ENCODE measurements at places on chromosomes 4 and X.

- no peak for DNase-seq
Measured at GRCh38 chrX:65451663-65452062, 82.9 kb downstream of the LAS1L start.

GRCh38 chrX:82412858-82413257 is 1095.2 kb upstream of the POU3F4 start:
- DNase-seq, result no peak

GRCh38 chr4:164977243-164978164 is at the start of gene TRIM61:
TRIM61 (minus strand) TSS chr4:164977657; CDS start chr4:164970002, 7,655 bp downstream.
- DNase-seq, result no peak

- no peak for DNase-seq
Measured at GRCh38 chrX:44105228-44105913, 132.2 kb upstream of the NDP start.

DNA sequence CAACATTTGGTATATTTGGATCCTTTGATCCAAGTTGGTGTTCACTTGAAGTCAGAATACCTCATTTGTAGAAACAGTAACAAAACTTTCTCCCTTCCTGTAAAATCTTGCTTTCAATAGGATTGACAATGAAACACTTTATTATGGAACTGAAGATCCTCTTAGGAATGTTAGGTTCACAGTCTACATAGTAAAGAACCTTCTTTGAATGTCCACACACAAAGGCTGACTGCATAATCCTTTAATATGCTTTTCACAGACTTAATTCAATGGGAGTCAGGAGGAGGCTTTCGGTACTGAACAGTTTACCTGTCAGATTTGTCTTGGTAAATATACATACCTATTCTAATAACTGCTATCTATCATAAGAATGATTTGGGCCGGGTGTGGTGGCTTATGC is 188.5 kb downstream of the SPRY1 start:
- no peak for DNase-seq

- DNase-seq, result no peak
Measured at GRCh38 chr4:55722132-55722531, 86.0 kb upstream of the NMU start.

GRCh38 chr4:160510928-160511327 is 1408.0 kb downstream of the RAPGEF2 start:
- DNase-seq, result no peak

DNA sequence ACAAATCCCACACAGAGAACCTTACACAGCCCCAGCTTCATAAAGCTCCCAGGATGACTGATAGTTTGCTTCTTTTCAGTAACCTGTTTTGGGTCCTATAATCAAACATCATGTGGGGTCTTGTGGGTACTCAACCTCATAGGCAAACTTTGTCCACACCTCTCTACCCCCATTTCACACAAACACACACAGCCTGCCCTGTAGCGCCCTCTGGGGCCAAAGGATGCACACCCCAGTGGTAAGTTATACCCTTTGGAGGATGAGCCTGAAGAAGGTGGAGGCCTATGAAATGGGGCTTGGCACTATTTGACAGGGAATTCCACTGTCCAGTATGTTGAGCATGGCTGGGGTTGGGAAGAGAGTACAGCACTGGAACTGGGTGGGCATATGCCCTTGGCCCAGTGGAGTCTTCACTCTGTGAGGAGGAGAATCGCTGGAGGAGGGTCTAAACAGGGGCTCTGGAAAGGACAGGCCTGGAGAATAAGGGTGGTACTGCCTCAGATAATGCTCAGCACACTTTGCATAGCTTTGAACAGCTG is 30.5 kb upstream of the COL25A1 start:
- DNase-seq, result no peak

DNA sequence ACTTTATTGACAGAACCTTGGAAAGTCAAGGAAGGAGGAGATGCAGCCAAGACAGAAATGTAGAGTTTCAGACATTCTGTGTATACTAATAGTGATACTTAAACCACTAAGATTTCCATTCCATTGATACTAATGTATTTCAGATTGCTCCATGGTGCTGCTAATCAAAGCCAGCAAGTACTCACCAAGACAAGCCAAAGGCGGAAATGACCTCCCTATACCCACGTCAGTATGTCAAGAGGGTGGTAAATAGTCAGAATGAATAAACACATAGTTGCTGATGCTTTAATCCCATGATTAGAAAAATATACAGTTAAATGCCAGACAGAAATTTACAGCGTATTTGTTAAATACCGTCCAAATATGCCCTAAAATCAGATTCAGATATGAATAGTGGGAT is 417.8 kb upstream of the INTU start:
- DNase-seq, result no peak

- no peak for DNase-seq
Measured at GRCh38 chr4:53905276-53905940, 159.0 kb downstream of the CHIC2 start.

DNA sequence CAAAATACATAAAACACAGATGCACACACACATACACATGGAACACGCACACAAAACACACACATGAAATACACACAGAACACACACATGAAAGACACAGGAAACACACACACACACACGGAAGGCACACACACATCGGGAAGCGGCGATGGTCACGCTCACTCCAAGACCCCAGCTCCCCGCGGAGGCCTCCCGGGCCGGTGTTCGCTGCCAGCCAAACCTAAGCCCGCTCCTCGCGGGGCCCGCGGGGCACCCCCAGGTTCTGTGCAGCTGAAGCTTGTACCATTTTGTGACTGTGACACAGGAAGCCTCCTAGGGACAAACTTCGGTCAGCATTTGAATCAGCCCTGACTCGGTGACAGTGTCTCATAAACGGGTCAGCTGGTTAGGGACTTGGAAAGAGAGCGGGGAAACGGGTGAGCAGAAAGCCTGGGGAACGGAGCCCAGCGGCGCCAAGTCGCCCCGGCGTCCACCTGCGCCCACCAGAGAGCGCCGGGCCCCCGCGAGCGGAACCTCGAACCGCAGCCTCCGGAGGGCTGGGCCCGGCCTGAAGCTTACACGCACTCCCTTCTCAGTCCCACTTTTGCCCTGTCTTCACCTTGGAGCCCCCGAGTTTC is 32.1 kb downstream of the F11 start:
- no peak for DNase-seq

DNA sequence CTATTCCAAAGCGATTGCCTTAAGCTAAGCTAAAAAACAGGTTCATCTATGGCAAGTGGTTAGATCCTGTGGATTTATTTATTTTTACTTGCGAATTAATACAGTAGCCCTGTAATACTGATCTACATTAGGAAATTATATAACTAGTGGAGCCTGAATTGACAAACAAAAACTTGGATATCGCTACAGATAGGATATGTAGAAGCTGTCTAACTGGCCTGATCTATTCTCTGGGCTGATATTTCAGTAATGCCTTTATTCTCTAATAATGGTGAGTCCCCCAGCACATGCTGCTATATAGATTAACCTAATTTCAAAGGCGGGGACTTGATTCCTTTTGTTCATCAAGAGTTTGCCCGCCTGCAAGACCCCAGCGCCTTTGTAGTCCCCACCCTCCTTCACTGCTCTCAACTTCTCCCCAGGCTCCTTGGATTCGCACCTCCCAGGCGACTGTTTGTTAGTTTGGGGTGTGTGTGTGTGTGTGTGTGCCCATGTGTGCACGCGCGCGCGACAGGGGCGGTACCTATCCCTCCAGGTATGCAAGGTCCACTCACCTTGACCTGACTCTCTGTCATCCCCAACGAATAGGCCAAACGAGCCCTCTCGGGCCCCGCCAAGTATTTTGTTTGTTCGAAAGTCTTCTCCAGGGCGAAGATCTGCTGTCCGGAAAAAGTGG is 3.8 kb downstream of the NKX6-1 start:
- no peak for DNase-seq

DNA sequence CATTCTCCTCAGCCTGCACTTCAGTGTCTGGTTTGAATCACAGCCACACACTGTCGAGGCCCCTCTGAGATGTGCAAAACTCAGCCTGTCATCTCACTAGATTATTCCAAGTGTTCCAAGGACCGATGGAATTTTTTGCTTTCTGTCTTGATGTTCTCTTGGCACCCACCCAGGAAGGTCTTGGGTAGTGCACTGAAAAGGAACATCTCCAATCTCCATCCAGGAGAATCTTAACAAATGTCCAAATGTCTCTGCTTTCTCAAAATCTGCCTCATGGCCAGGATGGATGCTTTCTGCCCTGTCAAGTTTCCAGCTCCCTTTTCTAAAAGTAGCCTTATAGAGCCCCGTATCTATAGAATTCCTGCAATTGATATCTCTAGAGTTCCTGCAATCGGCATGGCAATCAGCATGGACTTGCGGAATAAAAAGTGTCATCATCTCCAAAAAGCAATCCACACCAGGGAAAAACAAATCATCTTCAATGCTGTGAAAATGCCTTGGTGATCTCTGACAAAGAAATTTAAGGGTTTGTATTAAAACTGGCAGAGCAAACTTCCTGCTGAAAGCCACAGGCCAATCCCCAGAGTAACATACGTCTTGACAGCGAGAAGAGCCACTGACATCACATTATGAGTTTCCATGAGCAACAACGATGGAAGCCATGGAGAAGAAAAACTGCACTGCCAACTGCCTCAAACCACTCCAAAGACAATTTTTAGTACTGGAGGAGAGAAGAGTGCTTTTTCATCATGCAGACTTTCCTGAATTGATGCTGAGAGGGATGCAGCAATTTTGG is 215.3 kb upstream of the FAM9B start:
- DNase-seq, result no peak

GRCh38 chr4:8291701-8292477 is 22.3 kb downstream of the HTRA3 start:
- no peak for DNase-seq

DNA sequence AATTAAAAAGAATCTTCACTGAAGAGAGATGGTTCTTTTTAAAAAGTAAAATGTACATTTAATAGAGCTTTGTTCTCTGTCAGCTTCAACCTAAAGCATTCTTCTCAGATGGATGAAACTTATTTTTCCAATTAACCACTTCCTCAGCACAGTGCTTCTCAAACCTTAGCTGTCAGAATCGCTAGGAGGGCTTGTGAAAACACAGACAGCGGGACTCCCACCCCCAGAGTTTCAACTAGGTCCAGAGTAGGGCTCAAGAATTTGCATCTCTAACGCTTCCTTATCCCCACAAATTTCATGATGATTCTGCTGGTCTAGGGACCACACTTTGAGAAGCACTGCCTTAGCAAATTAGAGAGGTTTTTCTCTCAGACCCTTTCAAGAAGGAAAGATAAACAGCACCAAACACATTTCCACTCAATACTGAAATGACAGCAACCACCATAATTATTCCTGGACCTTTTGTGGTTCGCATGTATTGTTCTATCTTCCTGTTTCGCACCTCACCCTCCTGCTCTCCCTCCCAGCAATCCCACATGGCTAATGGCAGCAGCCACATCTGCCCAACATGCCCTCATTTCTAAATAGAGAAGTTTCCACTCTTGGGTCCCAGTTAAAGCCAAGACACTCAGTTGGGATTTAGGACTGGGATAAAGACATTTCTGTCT is 73.2 kb downstream of the ZNF827 start:
- DNase-seq, result no peak

- no peak for DNase-seq
Measured at GRCh38 chr4:166460769-166461550, 587.9 kb downstream of the TLL1 start.

DNA sequence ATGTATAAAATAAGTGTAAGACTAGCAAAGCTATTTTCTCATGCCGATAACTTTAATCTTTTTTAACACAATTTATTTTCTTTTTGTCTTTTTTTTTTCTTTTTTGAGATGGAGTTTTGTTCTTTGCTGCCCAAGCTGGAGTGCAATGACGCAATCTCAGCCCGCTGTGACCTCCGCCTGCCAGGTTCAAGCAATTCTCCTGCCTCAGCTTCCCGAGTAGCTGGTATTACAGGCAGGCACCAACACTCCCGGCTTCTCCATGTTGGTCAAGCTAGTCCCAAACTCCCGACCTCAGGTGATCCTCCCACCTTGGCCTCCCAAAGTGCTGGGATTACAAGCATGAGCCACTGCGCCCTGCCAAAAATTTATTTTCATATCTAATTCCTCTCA is 164.2 kb upstream of the SLIT2 start:
- DNase-seq, result no peak

DNA sequence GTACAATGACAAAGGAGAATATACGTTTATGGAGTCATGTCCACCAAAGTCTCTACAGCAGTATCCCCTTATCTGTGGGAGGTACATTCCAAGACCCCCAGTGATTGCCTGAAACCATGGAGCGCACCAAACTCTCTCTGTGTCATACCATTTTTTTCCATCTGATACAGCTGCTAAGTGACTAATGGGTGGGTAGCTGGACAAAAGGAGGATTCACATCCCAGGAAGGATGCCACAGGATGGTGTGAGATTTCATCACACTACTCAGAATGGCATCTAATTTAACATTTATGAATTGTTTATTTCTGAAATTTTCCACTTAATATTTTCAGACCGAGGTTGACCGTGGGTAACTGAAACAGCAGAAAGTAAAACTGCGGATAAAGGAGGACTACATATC is 49.8 kb upstream of the AGA start:
- DNase-seq, result no peak

- peak; percentile 94 for DNase-seq
Measured at GRCh38 chr4:140756319-140757231, at the start of gene TBC1D9. TBC1D9 (minus strand) TSS chr4:140756385; CDS start chr4:140756045, 340 bp downstream.

DNA sequence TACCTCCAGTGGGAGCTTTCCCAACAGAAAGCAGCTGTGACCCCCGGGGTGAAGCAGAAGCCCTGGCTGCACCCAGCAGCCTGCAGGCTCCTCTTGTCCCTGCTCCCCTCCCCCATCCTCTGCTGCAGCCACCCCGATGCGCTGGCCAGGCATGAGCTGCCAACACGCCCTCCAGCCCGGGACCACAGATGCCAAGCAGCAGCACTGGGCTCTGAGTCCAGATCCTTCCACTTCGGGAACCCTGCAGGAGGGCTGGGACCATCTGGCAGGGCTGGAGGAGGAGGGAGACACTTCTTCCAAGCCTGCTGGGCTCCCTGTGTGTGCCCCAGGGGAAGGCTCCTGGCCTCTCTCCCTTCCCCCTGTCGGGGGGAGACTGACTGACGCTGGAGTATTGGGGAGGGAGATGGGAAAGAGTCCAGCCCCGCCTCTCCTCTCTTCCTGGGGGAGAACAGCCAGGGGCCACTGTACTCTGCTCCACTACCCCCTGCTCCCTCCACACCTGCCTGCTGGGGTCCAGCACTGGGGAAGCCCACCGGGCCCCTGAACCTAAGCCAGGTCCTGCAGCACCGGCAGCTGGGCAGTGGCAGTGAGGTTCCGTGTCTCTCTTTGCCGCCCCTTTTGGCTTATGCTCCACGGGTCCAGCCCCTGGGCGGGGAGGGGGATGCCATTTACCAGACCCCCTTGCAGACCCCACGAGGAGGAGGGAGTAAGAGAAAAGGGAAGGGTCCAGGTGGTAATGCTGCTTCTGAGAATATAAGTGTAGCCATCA is 55.7 kb downstream of the PPP2R2C start:
- DNase-seq, result no peak

DNA sequence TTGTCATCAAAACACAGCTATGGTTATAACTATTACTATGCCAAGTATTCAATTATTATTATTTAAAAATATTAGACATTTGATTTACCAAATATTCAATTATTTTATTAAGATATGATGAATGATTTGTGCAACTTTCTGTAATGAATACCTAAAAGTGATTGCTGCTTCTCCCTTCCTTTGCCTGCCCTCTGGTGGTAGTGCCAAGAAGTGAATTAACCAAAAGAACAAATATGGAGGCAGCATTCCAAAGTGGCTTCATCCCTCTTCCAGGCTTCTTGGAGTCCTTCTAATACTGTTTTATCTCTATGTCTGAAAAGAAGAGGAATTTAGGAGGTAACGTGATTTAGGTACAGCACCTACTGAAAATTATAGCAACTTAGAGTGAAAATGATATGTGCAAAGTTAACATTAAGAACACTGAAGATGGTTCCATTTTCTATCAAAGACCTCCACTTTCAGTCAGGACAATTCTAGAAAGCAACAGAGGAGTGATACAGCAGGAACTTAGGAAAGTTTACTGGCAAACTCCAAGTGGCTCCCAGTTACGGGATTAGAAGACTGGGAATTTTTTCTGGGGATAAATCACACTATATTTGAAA is 43.0 kb downstream of the ENPEP start:
- DNase-seq, result no peak

Data from renal pelvis (tissue), 12 donors.